ENCODE measurements at places on chromosomes 11 and 22.
A peak's percentile ranks its signal among the peaks of the same experiment; 100 is the strongest.

- DNase-seq = no peak
These were observed 11.0 kb downstream of the GLB1L2 start for GRCh38 chr11:134342572-134343340.

- no peak for DNase-seq
These were observed 661 bp upstream of the CDPF1 start for GRCh38 chr22:46250783-46251125.

- DNase-seq = no peak
These were observed 1456.3 kb downstream of the BRD1 start for GRCh38 chr22:48371391-48371790.

DNA sequence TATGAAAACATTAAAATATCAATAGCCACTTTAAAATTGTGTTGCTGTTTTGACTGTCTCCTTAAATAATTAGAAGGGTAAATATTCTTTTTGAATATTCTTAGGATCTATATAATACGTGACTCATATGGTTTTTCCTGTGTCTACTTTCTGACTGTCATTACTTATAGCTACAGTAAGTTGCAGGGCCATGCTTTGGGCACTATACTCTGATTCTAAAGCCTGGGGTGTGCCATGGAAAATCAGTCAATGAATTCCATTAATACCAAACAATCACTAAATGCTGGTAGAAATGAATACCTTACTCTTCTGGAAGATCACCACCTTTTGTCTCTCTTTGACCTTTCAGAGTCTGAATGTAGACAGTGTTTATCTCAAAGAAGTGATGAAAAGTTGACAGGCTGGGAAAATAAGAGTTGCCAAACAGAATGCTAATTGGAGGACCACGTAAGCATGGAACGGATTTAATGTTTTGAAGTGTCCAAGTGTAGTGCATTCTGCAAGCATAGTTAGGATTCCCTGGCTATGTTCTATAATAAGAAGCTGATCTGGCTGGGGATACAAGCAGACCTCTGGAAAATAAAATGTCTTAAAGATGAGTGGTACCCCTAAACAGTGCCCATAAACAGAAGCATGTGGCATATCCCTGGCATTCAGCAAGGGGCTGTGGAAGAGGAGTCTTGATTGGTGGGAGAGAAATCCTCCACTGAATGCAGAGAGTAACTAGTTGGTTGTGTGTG, 16.8 kb downstream of the LUZP2 start:
- no peak for DNase-seq

DNA sequence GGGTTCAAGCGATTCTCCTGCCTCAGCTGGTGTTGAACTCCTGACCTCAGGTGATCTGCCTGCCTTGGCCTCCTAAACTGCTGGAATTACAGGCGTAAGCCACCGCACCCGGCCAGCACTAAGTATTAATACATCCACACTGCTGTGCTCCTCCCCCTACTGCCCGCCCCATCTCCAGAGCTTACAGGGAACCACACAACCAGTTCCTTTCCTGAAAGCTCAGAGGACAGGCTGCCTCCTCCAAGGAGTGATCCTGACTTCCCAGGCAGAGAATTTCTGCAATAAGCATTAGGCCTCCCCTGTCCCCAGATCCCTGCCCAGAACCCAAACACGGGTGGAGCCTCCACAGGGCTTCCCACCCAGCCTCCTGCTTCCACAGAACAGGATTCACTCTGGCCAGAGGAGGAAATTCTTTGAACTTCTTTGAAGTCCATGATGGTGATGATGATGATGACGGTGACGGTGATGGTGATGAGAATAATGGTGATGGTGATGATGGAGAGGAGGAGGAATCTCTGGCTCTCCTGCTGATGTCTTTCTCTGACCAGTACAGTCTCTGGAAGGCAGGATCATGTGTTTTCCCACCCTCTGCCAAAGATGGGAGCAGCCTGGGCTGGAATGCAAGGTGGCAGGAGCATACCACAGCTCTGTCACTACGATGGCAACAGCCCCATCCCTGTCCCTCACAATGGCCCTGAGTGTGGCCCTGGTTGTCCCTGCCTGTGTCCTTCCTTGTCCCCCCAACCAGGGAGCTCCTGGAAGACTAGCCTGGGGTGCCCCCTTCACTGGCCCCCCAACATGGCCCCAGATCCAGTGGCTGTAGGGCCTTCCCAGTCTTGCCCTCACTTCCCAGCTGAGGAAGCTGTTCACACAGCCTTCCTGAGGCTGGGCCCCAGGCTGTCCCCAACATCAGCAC, 33.5 kb upstream of the CSNK1E start:
- DNase-seq = no peak

- no peak for DNase-seq
These were observed 114.0 kb downstream of the SIK3 start for GRCh38 chr11:116984186-116984585.

DNA sequence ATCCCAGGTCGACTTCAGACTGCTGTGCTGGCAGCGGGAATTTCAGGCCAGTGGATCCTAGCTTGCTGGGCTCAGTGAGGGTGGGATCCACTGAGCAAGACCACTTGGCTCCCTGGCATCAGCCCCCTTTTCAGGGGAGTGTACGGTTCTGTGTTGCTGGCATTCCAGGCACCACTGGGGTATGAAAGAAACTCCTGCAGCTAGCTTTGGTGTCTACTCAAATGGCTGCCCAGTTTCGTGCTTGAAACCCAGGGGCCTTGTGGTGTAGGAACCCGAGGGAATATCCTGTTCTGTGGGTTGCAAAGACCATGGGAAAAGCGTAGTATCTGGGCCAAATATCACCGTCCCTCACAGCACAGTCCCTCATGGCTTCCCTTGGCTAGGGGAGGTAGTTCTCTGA, 254.8 kb downstream of the GRIK4 start:
- DNase-seq = no peak

GRCh38 chr11:17171916-17172315, 35.9 kb downstream of the PIK3C2A start:
- DNase-seq = peak; percentile 55

DNA sequence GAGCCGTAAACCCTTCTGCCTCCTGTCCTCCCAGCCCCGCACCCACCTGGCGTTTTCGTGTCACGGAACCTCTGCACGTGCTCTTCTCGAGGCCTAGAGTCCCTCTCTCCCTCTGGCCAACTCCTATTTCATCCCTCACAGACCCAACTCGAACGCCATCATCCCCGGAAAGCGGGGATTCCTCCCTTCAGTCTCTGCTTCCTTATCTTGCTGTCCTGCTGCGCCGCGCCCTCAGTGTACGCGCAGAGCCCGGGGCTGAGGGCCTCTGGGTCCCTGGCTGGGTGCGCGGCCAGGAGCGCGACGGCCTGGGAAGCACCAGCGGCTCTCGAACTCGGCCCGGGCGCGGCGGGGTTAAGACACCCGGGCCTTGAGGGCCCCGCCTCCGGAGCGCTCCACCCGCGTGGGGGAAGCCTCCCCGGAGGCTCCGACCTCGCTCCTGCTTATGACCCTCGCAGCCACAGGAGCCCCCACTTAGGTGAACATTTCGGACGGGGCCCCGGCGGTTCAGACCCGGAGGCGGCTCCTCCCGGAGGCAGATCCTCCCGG, 398 bp upstream of the ATG16L2 start:
- DNase-seq = peak; percentile 64

GRCh38 chr22:42171946-42172719, 41.5 kb upstream of the CYP2D6 start:
- no peak for DNase-seq

GRCh38 chr22:32564170-32565001, 89.8 kb downstream of the FBXO7 start:
- no peak for DNase-seq

GRCh38 chr11:80958361-80958760, 1517.5 kb upstream of the TENM4 start:
- peak; percentile 85 for DNase-seq

DNA sequence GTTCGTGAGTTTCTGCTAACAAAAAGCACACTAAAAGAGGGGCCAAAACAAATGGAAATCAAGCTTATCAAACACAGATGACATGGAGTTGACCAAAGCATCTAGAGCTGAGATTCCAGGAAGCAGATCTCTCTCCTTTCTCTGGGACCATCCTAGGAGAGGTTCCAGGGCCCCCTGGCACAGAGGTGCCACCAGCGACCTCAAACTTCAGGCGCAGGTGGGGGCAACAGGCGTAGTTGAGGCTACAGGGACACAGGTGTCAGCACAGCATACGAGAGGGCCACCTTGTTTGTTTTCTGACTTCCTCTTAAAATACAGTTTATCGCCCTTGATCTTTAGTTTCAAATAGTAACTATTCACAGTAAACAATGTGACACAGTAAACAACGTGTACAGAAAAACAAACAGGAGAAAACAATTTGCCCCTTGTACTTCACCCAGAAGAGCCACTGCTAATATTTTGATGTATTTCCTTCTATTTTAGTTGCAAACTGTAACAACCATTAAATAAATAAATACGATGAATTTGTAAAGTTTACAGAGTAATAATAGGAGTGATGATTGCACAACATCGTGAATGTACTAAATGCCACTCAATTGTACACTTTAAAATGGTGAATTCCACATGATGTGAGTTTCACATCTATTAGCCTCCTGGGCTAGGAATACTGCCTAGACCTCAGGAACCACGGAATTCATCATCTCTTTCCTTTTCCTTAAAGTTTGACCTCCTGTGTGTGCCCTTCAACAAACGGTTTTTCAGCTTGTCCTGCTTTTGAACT, 52.2 kb downstream of the IGLL5 start:
- DNase-seq = no peak

DNA sequence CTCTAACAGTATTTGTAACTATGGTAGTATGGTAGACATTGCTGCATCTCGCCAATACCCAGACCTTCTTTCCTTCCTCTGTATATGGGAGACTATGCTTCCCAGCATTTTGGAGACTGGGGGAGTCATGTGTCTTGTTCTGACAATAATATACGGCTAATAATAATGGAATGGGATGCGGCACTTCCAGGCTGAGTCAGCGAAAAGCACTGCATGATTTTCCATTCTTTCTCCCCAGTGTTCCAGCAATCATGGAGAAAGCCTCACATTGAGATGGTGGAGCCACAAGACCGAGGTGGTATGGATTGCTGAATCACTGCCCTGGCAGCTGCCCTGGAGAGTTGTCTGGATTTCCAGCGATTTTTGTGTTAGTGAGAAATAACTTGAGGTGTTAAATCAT, 77.1 kb upstream of the FIBIN start:
- DNase-seq = peak; percentile 19
